Epithelial cell of proximal tubule (primary cell): ENCODE measurements at places on chromosomes 2 and 18. TPM values are rescaled to one million over a fixed set of nuclear protein-coding genes. Genes with fewer than 3 reads are reported as not detected.

- no peak for DNase-seq
Observed at GRCh38 chr2:234014427-234014826, 36.1 kb upstream of the SPP2 start.

TANC1 gene
- 11.9 and 14.3 TPM in 2 replicates for total RNA-seq

DNA sequence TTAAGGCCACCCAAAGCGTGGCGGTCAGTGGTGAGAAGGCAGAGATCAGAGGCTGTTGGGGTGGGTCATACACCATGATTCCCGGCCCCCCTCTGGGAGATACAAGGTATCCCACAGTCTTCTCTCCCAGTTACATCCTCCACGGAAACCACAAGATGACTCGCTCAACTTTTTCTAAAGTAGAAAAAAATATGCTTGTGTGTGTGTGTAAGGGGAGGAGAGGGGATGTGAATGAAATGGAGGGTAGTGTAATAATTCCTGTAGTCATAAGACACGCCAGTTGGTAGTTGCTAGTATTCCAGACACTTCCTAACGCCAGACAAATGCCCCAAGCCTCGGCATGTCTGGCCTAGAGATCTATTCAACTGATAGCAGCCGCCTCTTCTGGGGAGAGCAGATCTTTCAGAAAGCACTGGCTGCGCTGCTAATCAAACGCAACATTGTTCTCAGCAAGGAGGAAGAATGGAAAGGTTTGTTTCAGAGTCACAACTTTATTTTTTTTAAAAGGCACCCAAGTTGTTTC, 143.5 kb downstream of the TGIF1 start:
- no peak for DNase-seq

SALL3 gene
- total RNA-seq = 2.2 and 3.0 TPM in 2 replicates

DNA sequence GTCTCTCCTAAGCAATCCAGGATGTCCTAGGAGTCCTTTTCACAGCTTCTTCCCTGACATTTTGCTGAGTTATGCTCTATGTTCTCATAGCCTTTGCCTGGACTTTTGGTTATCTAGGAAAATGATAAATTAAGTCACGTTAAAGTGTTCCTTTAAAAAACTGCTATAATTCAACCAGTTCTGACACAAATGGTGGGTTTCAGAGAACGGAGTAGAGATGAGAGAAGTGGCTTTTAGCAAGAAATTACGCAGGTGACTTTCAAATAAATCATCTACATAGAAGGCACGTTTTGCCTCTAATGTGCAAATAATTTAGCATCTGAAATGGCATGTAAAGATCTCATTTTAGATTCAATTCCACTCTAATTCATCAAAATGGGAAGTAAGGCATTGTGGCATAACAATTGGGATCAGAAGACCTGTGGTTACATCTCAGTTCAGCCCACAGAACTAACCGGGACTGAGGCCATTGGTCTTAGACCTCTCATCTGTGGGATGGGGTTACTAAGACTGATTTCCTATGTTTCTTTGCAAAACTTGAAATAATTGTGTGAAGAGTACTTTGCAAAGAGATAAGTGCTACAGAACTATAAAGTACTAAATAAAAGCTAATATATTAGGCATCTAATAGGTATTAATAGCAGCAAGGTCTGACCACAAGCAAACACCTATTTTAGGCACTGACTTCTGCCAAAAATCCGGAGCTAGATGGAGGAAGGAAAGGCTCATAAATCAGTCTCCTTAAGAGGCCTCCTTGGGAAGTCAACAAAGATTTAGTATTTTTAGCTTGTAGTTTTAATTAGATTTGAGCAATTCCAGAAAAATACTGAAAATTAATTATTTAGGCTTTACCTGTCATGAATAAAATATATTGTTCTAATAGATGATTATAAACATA, 211.4 kb downstream of the PIEZO2 start:
- DNase-seq = no peak

OXER1 gene
- 0.07 TPM in 1 of 2 replicates, not detected in the other for total RNA-seq

GRCh38 chr2:240810621-240811020, 9.4 kb downstream of the KIF1A start:
- DNase-seq = no peak

DNA sequence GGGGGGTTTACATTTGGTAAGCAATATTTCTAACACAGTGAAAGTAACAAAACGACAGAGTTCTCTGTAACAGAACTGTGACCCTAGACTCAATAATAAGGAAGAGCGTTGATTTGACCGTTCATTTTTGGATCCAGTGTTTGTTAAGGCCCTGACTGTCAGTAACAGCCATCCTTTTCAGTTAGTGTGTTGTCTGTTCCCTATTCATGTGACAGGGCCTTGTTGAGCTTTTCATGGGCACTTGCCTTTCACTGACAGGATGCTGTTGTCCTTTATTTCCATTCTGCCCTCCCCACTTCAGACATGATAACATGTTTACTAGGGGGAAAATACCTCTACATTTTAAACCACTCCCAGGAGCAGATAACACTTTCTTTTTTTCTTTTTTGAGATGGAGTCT, 45.8 kb downstream of the MAP4K4 start:
- no peak for DNase-seq

GRCh38 chr2:227125506-227125905, 38.5 kb downstream of the COL4A4 start:
- no peak for DNase-seq

DNA sequence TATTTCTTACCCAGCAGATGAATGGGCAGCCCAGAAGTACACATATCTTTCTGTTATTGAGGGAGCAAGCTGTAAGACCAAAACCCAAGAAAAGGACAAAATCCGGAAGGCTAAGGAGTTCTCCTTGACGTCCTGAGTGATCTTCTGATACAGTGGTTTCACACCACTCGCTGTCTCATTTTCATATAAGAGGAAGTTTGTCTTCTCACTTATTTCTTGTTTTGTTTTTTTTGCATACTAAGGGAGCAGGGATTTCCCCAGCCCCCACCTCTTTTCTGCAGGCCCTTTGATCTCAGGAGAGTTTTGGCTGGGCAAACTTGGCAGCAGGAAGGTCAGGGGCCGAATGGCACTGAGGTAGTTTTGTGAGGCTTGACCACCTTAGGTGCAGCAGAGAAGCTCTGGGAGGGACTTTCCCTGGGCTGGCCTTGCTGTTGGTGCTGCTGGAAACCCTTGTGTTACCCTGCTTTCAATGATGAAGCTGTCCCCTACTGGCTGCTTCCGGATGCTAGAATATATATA, 13.3 kb downstream of the CHRNA1 start:
- no peak for DNase-seq

RAB6C gene
- total RNA-seq = 0.07 TPM in 1 of 2 replicates, not detected in the other

DNA sequence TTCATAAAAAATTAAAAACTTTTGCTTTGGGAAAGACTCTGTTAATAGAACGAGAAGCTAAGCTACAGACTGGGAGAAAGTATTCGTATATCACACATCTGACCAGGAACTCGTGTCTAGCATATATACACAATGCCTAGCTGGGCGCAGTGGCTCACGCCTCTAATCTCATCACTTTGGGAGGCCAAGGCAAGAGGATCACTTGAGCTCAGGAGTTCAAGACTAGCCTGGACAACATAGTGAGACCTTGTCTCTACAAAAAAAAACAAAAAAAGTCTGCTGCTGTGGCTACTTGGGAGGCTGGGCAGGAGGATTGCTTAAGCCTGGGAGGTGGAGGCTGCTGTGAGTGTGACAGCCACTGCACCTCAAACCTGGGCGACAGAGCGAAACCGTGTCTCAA, 46.6 kb downstream of the EPB41L5 start:
- DNase-seq = no peak

EIF2AK3 gene
- 11.3 and 12.3 TPM in 2 replicates for total RNA-seq

DNA sequence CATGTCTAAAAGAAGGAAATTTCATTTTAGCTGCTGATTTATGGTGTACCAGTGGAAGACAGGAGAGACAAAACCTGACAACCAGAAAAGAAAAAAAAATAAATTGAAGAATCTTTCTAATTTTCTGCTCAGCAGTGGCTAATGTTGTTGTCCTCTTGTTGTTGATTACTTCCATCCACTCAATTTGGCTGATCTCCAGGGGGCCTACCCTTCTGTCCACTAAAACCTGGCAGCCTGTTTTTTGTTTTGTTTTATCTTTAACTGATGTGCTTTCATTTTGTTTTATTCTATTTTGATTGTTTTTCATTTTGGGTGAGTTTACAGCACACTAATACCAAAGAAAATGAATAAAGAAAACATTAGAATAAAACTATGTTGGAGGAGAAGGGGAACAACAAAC, 27.4 kb downstream of the TFPI start:
- DNase-seq = no peak

GRCh38 chr18:77168811-77169311, 36.3 kb upstream of the MBP start:
- DNase-seq = no peak

- no peak for DNase-seq
Observed at GRCh38 chr2:58215429-58215828, 25.7 kb downstream of the FANCL start.

DNA sequence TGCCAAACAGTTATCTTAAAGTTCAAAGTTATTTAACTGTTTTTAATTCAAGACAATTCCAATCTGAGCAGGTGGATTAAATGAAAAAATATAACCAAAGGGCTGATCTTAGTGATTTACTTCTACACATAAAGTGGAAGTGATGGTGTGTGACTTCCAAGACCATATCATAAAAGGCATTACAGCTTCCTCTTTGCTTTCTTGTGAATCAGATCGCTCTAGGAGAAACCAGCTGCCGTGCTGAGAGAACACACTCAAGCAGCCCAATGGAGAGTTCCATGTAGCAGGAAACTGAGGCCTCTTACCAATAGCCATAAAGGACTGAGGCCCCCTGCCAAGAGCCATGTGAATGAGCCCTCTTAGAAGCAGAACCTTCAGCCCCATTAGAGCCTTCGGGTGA, 197.4 kb downstream of the NBAS start:
- DNase-seq = no peak

DNA sequence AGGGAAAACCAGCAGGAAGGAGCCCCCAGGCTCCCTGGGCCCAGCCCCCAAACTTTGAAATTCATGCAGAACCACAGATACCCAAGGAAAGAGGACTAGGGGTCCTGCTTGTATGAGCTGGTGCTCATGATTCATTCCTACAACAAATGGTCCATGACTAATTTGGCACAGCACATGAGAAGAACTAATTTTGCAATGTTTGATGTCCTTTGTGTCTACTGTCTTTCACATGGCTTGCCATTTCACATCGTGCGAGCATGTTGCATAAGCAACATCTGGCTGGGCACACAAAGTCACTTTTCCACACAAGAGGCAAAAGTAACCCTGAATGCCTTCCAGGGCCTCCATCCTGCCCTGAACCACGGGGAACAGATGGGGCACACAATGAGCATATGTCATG, 149.6 kb upstream of the APCDD1 start:
- DNase-seq = no peak

CCDC68 gene
- 2.7 TPM in 2 replicates for total RNA-seq
